Stimulated activated CD4-positive, alpha-beta T cell treated with anti-CD3 and anti-CD28 coated beads, Interleukin-1b, Interleukin-23, amount 100 ng/mL, for 24 hours (primary cell): ENCODE measurements at places on chromosomes 4 and X.

DNA sequence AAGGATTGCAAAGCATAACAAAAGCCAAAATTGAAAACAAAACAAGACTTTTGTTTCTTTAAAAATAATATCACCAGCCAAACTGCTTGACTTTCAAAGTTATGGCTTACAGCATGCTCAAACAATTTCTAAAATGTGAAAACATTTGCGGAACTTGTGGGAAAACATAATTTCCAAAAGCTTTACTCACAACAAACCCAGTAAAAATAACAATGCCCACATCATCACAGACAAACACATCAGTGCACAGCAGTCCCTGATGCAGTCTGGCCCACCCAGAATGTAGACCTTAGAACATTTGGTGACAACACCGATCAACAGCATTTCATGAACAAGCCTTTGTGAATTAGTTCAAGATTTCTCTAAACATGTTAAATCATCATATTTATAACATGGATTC lies 98.9 kb downstream of the ARHGAP6 start:
- no peak for DNase-seq

- no peak for DNase-seq
These were observed 68.8 kb upstream of the CLNK start for GRCh38 chr4:10753336-10753735.

DNA sequence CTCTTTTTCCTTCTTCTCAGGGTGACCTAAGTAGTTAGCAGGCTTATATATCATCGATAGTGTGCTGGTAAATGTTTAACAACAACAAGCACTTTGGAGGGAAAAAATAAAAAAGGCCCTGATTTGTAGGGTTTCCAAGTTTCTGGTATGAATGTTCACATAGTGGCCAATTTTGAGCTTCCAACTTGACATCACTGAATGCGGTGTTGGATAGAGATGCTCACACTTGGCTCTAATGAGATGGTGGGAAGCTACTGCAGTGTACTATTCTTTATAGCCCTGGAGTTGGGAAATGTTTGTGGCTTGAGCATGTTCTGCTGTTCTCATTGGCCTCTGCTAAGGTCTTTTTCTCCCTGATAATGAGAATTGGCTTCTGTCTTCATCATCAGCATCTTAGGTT lies 875.3 kb downstream of the PCDH7 start:
- DNase-seq = no peak

DNA sequence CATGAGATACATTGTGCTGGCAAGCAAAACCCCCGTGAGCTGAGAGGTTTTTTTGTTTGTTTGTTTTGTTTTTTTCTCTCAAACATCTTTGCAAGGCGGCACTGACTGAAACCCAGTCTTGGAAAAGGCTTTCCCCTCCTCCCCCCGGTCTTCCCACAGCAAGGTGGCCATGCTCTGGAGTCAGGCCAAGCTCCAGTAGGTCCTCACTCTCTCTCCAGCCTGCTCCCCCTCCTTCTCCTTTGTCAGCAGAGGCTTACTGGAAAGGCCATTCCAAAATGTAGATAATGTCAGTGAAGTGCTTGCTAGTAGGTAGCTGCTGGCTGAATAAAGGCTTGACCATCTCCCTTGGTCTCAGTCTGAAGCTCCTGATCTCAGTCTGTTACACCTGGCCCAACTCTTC lies 32.6 kb downstream of the FRMPD3 start:
- DNase-seq = no peak

GRCh38 chrX:17042037-17042436 lies 95.6 kb downstream of the REPS2 start:
- no peak for DNase-seq
